ENCODE measurements at places on chromosomes 4 and X.

DNA sequence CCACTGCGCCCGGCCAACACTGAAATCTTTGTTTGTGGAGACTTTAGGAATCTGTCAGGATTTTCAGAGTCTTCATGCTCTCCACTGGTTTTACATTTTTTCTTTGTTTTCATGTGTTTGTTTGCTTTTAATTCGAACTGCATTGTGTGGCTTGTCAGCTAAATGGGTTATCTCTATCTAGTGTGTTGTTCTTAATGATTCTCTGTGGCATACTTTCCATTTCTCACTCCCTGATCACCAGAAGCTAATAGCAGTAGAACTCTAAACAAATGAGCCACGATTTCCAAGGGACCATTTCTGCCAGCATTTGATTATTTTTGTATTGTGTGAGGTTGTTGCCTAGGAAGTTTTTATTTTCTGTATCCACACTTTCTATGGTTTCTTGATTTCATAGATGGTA is 352.4 kb downstream of the CAMK2D start:
- no peak for DNase-seq
- H3K4me1 ChIP-seq, result no peaks in the 10 kb centered on the region
- H3K4me3 ChIP-seq, result no peak overlapping the region
- H3K27ac ChIP-seq, result no peak overlapping the region

- no peaks in the 10 kb centered on the region for H3K27me3 ChIP-seq
- no peak overlapping the region for H3K27ac ChIP-seq
- H3K4me1 ChIP-seq, result peaks cover 6% of the 10 kb centered on the region
- no peak overlapping the region for H3K4me3 ChIP-seq
- no peak for DNase-seq
- no peaks in the 10 kb centered on the region for H3K36me3 ChIP-seq
Observed at GRCh38 chr4:87014284-87014782, 79.5 kb downstream of the AFF1 start.

DNA sequence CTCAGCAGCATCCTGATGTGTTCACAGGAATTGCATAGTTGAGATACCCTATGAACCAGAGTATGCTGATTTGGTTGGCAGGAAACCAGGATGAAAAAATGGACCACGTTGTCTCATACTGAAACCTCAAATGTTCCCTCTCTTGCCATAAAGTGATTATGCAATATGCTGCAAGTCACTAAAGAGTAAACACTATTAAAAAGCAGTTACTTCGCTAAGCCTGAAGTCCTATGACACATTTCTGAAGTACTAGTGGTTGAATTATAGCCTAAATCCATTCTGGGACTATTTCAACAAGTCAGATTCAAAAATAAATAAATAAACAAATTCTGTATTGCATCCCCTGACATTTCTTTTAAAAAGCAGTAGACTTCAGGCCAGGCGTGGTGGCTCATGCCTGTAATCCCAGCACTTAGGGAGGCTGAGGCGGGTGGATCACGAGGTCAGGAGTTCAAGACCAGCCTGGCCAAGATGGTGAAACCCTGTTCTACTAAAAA is 106.0 kb upstream of the NAP1L5 start:
- no peak overlapping the region for H3K27ac ChIP-seq
- H3K4me3 ChIP-seq, result no peak overlapping the region
- no peaks in the 10 kb centered on the region for H3K4me1 ChIP-seq
- no peaks in the 10 kb centered on the region for H3K36me3 ChIP-seq

- H3K4me3 ChIP-seq, result no peak overlapping the region
- H3K27ac ChIP-seq, result no peak overlapping the region
- H3K27me3 ChIP-seq, result no peaks in the 10 kb centered on the region
- no peaks in the 10 kb centered on the region for H3K4me1 ChIP-seq
- no peak for DNase-seq
Observed at GRCh38 chr4:144557404-144557803, 88.6 kb upstream of the HHIP start.

DNA sequence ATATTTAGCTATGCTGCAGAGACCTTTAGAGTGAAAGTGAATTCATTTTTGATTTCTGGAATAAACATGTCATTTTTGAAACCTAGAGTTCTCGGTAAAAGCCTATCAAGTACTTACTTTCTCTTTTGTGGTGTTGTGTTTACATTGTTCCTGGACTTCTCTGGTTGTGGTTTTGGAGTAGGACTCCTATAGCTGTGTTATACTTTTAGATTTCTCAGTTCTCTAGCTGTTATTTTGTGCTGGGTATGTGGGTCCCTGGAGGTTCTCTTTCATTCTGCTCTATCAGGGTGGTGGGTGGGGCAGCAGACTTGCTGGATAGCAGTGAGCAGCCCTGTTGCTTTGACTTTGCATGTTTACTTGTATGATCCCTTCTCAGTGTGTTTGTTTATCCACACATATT is 25.6 kb upstream of the MSMO1 start:
- H3K27me3 ChIP-seq, result no peaks in the 10 kb centered on the region
- no peak for DNase-seq
- H3K36me3 ChIP-seq, result peaks cover 11% of the 10 kb centered on the region
